ENCODE measurements at places on chromosomes 16 and 17.

GRCh38 chr16:78154729-78155461 lies 55.4 kb downstream of the WWOX start:
- DNase-seq: no peak

DNA sequence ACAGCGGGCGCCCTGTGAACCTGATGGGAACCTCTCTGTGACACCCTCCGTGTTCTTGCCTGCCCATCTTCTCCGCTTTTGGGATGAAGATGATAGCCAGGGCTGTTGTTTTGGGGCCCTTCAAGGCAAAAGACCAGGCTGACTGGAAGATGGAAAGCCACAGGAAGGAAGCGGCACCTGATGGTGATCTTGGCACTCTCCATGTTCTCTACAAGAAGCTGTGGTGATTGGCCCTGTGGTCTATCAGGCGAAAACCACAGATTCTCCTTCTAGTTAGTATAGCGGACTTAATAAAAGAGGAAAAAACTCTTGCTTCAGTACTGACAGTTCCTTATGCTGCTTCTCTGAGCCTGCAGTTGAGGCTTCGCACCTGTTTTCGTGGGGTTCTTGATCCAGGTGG lies 10.5 kb downstream of the CDK5RAP3 start:
- no peak for DNase-seq

GRCh38 chr17:45234641-45235415 lies 13.1 kb downstream of the FMNL1 start:
- peak; percentile 77 for DNase-seq

DNA sequence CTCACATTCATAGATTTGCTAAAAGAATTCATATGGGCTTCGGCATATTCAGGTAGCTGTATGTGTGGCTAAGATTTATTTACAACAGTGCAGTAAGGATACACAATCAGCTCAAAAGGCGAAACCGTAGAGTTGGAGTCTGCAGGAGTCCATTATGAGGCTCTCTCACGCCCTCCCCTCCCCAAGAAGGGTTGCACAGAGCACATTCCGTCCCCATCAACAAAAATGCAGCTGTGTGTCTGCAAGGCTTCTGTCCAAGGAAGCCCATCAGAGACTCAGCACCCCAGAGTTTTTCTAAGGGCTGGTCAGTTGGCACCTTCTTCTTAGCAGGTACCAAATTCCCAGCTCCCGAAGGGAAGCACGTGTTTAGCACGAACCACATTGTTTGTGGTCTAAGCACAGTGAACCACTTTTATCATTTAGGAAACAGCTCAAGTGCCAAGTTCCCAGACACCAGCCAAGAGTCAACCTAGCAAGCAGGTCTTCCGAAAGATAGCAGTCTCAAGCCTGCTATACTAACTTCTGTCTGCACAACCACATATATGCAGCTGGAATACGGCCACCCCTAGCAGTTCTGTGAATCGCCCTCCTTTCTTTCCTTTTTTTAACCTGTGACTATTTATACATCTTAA lies 28.5 kb upstream of the MEAK7 start:
- DNase-seq: no peak

DNA sequence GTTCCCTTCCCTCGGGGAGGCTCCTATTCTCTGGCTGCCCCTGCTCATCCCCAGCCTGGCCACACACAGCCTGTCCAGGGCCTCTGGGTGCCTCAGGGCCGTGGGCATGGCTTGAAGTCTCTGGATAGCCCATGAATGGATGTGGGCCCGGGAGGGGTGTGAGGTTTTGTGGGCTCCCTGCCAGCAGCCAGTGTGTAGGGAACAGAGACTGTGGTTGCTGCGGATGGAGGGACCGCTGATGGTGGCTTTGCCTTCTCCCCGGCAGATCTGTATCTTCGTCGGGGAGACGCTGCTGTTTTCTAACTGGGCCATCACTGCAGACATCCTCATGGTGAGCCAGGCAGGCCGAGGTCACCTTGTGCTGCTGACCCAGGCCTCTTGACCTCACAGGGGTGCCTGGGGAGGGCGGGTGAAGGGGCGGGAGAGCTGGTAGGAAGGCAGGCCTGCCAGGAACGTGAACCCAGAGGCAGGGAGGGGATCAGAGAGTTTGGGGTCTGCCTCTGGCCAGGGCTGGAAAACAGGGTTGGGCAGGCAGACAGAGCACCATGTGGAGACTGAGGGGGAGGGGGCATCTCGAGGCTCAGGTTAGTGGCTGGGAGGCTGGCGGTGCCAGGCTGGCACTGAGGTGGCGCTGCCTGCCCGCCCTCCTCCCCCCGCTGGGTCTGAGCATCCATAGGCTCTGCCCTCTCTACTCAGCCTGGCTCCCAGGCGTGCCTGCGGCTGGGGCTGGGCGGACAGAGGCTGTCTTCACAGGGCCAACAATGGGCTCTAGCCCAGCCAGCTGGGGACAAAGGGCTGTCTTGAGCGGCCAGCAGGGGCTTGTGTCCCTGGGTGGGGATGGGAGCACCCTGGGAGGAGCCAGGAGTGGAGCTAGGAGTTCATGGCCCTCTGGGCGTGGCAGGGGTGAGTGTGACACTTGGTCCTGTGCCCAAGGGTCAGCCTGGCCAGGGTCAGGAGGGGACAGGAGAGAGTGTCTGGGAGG lies 21.4 kb downstream of the MYBBP1A start:
- DNase-seq: peak; percentile 63

- no peak for DNase-seq
Observed at GRCh38 chr17:64920026-64920418, 744 bp upstream of the LRRC37A3 start.

DNA sequence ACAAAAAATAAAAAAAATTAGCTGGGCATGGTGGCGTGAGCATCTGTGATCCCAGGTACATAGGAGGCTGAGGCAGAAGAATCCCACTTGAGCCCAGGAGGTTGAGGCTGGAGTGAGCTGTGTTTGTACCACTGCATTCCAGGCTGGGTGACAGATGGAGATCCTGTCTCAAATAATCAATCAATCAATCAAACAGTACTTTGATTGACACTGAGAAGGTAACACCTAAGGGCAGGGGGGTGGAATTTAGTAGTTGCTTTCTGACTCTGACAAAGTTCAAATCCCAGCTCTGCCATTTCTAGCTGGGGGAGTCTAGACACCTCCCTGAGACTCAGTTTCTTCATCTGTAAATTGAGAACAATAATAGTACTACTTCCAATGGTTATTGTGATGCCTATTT lies 12.0 kb downstream of the SSH2 start:
- DNase-seq: peak; percentile 50

All from NCI-H82 (cell line).